GM06990 (cell line): ENCODE measurements at places on chromosomes 4 and X.

- no peak for DNase-seq
These were observed 72.2 kb upstream of the VBP1 start for GRCh38 chrX:155143959-155144548.

- peak; percentile 79 for DNase-seq
These were observed 107.1 kb downstream of the NSUN7 start for GRCh38 chr4:40856840-40857362.

- no peak for DNase-seq
These were observed 907.1 kb downstream of the RPA4 start for GRCh38 chrX:97790850-97791249.

DNA sequence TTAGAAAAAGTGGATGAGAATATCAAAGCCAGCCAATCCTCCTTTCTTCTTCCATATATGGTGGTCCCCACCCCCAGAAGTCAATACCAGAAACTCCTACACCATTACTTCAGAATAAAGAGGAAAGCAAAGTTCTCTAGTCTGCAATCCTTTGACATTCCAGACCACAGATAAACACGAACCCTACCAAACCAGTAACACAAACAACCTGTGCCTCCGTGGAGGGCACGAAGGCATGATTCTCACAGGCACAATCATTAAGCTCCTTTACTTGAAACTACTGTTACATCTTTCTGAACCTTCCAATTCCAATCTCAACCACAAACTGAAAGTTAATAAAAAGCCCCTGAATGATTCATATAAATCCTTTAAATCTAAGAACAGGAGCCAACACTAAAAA is 16.3 kb downstream of the MAML3 start:
- DNase-seq, result no peak

GRCh38 chr4:98540803-98541202 is 117.6 kb downstream of the TSPAN5 start:
- DNase-seq, result no peak

DNA sequence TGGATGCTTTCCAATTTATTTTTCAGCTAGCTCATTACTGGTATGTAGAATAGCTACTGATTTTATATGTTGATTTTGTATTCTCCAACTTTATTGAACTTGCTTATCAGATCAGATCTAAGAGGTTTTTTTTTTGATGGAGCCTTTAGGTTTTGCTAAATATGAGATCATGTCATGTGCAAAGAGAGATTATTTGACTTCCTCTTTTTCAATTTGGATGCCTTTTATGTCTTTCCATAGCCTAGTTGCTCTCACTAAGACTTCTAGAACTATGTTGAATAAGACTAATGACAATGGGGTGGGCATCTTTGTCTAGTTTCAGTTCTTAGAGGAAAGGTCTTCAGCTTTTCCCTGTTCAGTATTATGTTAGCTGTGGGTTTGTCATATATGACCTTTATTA is 11.7 kb downstream of the MAGEE1 start:
- no peak for DNase-seq
